CD4-positive, alpha-beta T cell treated with Interferon alpha-2 for 1 hour (primary cell): ENCODE measurements at places on chromosomes 13 and 19.

DNA sequence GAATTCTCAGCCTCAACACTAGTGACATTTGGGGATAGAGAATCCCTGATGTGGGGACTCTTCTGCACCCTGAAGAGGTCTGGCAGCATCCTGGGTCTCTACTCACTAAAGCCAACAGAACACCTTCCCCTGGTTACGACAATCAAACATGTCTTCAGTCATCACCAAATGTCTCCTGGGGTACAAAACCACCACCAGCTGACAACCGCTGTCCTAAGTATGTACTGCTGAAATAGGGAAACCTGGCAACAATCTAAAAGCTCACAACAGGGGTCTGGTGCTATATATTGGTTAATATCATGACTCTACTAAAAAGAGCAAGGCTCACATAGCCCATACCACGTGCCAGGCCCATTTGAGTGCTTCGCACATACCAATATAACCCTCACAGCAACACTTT, 13.4 kb downstream of the AKT2 start:
- no peak for DNase-seq

- no peak for DNase-seq
These were observed 1193.5 kb downstream of the PCDH9 start for GRCh38 chr13:66036636-66037035.

GRCh38 chr19:46903458-46903857, 42.7 kb downstream of the ARHGAP35 start:
- DNase-seq, result no peak

DNA sequence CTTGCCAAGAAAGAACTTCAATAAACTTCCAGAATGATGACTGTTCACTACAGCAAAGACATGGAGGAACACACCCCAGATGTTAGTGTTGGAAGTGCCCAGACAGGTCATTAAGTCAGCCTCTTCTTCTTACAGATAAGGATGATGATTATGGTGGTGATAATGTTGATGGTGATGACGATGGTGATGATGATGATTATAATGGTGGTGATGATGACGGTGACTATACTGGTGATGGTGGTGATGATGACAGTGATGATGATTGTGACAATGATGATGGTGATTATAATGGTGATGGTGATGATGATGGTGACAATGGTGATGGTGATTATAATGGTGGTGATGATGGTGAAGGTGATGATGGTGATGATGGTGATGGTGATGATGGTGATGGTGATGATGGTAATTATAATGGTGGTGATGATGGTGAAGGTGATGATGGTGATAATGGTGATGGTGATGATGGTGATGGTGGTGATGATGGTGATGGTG, 8.4 kb downstream of the C13orf46 start:
- DNase-seq, result no peak

- DNase-seq, result no peak
These were observed 158.1 kb upstream of the TSC22D1 start for GRCh38 chr13:44734201-44734707.
